Naive B cell (primary cell): ENCODE measurements at places on chromosomes 3 and 15. TPM values are rescaled to one million over a fixed set of nuclear protein-coding genes. Genes with fewer than 3 reads are reported as not detected.

DNA sequence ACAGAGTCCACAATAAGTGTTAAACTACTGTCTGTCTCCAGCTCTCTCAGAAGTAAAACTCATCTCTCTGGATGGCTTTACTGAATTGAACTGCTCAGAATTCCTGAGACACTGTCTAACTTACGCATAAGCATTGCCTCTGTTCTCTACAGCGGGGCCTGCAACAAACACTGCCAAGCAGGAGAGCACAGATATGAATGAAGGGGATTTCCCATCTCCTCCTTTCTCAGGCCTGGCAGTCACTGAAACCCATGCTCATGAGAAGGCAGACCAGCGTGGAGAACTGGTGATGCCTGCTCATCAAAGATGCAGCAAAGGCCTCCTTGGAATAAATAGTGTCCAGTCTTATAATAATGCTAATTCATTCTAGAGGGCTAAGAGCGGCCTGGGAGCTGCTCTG is 10.3 kb downstream of the RASGRP1 start:
- DNase-seq: no peak

DNA sequence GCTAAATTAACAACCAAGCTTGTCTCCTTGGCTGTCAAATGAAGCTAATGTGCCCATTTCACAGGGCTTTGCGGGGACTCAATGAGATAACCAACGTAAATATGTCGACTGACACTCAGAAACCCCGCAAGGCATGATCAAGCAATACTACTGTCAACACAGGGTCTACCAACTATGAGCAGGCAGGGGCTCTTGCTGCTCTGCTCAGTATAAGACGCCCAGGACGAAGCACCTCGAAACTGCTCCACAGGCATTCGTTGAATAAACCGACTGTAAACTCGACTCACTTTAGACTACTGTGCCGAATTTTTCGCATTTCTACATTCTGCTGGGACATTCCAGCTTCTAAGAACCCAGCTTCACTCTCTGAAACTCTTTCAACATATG is 55.0 kb downstream of the FEZF2 start:
- DNase-seq: no peak

- DNase-seq: no peak
Measured at GRCh38 chr3:72613871-72614270, 234.4 kb downstream of the SHQ1 start.

Gene FETUB
- not detected for polyA plus RNA-seq

Gene EXOSC7
- polyA plus RNA-seq: 38.9 TPM
